ENCODE measurements at places on chromosomes 13 and 19.
A peak's percentile ranks its signal among the peaks of the same experiment; 100 is the strongest.

- no peak overlapping the region for H3K27ac ChIP-seq
- peaks cover 8% of the 10 kb centered on the region for H3K4me1 ChIP-seq
- no peak overlapping the region for H3K4me3 ChIP-seq
- DNase-seq, result no peak
- H3K27me3 ChIP-seq, result no peaks in the 10 kb centered on the region
These were observed 13.8 kb downstream of the COL5A3 start for GRCh38 chr19:9996541-9996940.

DNA sequence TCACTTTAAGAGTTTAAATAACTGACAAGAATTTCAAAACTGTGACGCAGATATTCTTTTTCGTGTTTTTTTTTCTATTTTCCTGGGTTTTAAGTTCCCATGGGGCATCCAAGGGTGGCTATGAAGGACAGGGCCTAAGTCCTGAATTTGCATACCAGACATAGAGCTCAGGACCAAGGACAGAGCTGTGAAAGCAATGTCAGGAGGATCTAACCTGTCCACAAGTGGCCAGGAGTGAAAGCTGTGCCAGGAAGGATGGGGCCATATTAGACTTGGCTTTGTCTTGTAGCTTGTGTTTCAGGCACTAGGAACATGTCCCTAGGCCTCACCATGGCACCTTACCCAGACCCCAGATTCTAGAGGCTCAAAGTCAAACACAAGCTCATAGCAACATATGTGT, 289.4 kb upstream of the MIR17HG start:
- no peak overlapping the region for H3K4me3 ChIP-seq
- H3K4me1 ChIP-seq, result no peaks in the 10 kb centered on the region
- no peaks in the 10 kb centered on the region for H3K36me3 ChIP-seq
- no peak overlapping the region for H3K27ac ChIP-seq
- DNase-seq, result no peak

DNA sequence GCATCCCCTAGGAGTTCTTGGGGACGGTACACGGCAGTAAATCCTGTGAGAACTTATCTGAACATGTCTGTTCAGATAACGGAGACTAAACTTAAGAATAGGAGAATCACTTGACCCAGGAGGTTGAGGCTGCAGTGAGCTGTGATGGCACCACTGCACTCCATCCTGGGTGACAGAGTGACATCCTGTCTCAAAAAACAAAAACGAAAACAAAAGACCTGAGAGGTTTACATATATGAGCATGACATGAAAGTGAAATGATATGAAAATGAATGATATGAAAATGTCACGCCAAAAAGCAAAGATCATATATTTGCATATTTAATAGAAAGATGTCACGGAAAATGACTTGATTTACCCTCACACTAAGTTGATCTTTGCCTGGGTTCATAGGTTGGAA, 5.8 kb downstream of the ZNF175 start:
- peaks cover 8% of the 10 kb centered on the region for H3K36me3 ChIP-seq
- no peak for DNase-seq
- H3K4me3 ChIP-seq, result no peak overlapping the region
- no peaks in the 10 kb centered on the region for H3K27me3 ChIP-seq
- H3K4me1 ChIP-seq, result peaks cover 4% of the 10 kb centered on the region
- H3K27ac ChIP-seq, result no peak overlapping the region

- no peak overlapping the region for H3K4me3 ChIP-seq
- no peaks in the 10 kb centered on the region for H3K36me3 ChIP-seq
- H3K4me1 ChIP-seq, result no peaks in the 10 kb centered on the region
These were observed 40.6 kb upstream of the ZNF681 start for GRCh38 chr19:23799321-23799720.

GRCh38 chr13:91704398-91704797, 306.0 kb downstream of the GPC5 start:
- H3K27ac ChIP-seq, result no peak overlapping the region
- H3K27me3 ChIP-seq, result no peaks in the 10 kb centered on the region
- no peak for DNase-seq
- no peaks in the 10 kb centered on the region for H3K36me3 ChIP-seq
- no peaks in the 10 kb centered on the region for H3K4me1 ChIP-seq

DNA sequence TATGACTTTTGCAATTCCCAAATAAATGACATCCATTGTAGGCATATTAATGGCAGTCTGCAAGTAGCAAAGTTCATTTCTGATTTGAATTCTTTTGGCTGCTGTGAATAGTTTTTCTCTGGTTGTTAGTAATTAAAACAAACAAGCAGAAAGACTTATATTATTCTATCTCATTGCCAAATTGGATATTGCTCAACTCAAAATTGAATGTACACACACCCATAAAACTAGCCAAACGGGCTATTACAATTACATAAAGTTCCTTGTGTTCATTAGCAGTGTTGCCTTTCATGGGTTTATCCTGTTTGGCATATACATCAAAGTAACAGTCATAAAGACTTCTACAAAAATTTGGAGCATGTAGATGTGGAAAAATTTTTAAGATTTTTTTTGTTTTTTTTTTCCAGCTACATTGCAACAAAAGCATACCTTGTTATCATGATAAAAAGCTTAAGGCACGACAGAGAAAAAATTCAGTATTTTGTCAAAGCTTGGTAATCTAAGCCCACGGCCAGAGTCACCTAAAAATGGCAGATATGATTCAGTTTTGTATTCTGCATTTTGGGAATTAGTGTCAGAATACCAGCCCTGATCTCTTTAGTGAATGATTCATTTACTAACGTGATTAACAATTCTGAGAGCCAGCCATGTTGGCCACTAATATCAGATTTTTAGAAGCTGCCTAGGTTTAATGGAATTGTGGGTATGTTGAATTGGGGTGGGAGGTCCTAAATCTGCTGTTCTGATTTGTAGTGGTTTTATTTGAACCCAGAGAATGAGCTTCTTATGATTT, 108.4 kb downstream of the KLF5 start:
- no peak overlapping the region for H3K4me3 ChIP-seq
- H3K27ac ChIP-seq, result no peak overlapping the region
- peaks cover 20% of the 10 kb centered on the region for H3K4me1 ChIP-seq
- H3K36me3 ChIP-seq, result no peaks in the 10 kb centered on the region

- H3K36me3 ChIP-seq, result no peaks in the 10 kb centered on the region
- H3K27ac ChIP-seq, result no peak overlapping the region
- no peaks in the 10 kb centered on the region for H3K4me1 ChIP-seq
- no peak overlapping the region for H3K4me3 ChIP-seq
- no peak for DNase-seq
- H3K27me3 ChIP-seq, result peaks cover 34% of the 10 kb centered on the region
These were observed 13.0 kb downstream of the ERICH4 start for GRCh38 chr19:41455936-41456335.

DNA sequence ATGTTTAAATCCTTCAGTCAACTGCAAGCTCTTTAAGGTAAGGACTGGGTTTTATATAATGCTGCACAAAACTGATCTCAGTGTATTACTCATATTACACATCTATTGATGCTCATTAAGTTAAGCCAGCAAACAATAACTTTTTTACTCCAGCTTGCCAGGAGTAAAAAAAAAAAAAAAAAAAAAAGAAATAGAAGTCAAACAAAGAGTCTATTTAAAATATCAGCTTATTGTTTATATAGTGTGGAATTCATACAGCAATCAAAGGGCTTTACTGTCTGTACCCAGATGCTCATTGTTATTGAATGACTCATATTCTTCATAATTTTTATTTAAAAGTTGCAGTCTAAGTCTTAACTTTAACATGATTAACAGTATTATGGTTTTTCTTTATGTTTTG, 21.8 kb upstream of the KBTBD7 start:
- no peaks in the 10 kb centered on the region for H3K36me3 ChIP-seq
- no peak overlapping the region for H3K4me3 ChIP-seq
- DNase-seq, result no peak
- H3K4me1 ChIP-seq, result peaks cover 5% of the 10 kb centered on the region
- no peak overlapping the region for H3K27ac ChIP-seq

- H3K36me3 ChIP-seq, result no peaks in the 10 kb centered on the region
- H3K27ac ChIP-seq, result no peak overlapping the region
- DNase-seq, result no peak
- H3K4me3 ChIP-seq, result no peak overlapping the region
- peaks cover 48% of the 10 kb centered on the region for H3K27me3 ChIP-seq
These were observed 280.6 kb downstream of the DCLK1 start for GRCh38 chr13:35850569-35850968.

DNA sequence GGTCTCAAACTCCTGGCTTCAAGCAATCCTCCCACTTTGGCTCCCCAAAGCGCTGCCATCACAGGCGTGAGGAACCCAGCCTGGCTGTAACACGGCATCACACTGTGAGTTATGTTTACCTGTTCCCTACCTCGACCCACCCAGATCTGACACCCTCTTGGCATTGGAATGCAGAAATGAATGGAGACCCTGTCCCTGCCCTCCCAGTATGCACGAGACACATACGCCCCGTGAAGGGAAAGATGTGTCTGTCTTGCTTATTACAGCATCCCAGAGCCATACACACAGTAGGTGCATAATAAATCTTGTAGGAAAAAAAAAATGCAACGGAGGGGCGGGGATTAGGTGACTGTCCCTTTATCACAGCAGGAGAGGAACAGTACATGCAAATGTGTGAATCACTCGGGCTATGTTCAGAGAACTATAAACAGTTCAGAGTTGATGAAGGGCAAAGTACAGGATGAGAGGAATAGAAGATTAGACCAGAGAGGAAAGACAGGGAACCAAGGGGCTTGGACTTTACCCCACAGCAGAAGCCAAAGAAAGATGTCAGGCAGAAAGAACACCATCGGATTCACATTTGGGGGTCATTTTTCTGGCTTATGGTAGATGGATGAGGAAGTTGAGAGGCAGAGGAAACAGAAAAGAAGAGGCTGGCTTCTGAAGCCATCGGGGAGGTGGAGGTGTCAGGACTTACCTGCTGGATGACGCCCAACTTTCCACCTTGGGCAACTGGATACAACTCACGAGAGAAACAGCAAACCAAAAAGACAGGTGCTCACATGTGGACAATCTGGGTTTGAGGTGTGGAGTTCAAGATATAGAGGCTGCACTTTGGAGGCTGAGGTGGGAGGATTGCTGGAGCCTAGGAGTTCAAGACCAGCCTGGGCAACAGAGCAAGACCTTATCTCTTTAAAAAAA, 94.3 kb downstream of the INSR start:
- peak overlapping the region; percentile 75 for H3K27ac ChIP-seq
- H3K27me3 ChIP-seq, result no peaks in the 10 kb centered on the region
- no peaks in the 10 kb centered on the region for H3K36me3 ChIP-seq
- H3K4me1 ChIP-seq, result peaks cover 47% of the 10 kb centered on the region
- peak overlapping the region; percentile 76 for H3K4me3 ChIP-seq

GRCh38 chr13:23020246-23020843, 160.4 kb upstream of the SGCG start:
- H3K36me3 ChIP-seq, result no peaks in the 10 kb centered on the region
- no peaks in the 10 kb centered on the region for H3K4me1 ChIP-seq
- H3K27me3 ChIP-seq, result no peaks in the 10 kb centered on the region
- DNase-seq, result peak; percentile 61
- no peak overlapping the region for H3K4me3 ChIP-seq

- no peaks in the 10 kb centered on the region for H3K4me1 ChIP-seq
- H3K36me3 ChIP-seq, result peaks cover 59% of the 10 kb centered on the region
These were observed 5.3 kb downstream of the DYRK1B start for GRCh38 chr19:39828654-39829032.

DNA sequence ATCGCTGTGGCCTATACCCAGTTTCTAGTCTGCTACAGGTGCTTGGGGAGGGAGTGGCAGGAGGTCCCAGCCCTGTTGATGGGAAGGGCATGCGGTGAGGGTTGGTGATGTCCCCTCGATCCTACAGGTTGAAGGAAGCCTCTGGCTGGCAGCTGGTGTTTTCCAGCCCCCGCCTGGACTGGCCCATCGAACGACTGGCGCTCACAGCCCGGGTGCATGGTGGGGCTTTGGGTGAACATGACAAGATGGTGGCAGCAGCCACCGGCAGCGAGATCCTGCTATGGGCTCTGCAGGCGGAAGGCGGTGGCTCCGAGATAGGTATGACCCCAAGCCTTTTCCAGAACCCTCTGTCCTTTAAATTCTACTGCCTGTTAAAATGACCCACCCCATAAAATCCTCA, 3.9 kb downstream of the SHKBP1 start:
- H3K27ac ChIP-seq, result no peak overlapping the region
- peaks cover 10% of the 10 kb centered on the region for H3K4me1 ChIP-seq
- H3K27me3 ChIP-seq, result no peaks in the 10 kb centered on the region

DNA sequence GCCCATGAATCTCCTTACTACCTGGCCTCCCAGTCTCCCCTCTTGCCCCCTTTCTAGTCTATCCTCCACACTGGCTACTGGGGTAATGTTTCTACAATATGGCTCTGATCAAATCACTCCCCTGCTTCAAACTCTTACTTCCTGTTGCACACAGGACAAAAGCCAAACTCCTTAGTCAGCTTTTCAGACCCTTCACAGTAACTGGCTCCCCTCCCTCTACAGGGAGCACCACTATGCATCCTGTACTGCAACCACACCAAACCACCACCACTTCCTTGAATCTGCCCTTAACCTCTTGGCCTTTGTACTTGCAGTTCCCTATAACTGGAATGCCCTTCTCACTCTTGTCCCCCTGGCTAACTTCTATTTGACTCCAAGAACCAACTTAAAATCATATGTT, 32.2 kb downstream of the DEDD2 start:
- no peak for DNase-seq
- no peak overlapping the region for H3K27ac ChIP-seq
- H3K27me3 ChIP-seq, result peaks cover 2% of the 10 kb centered on the region
- H3K4me1 ChIP-seq, result peaks cover 6% of the 10 kb centered on the region
- H3K4me3 ChIP-seq, result no peak overlapping the region
- no peaks in the 10 kb centered on the region for H3K36me3 ChIP-seq

- H3K4me3 ChIP-seq, result no peak overlapping the region
- H3K4me1 ChIP-seq, result no peaks in the 10 kb centered on the region
- H3K27ac ChIP-seq, result no peak overlapping the region
- H3K27me3 ChIP-seq, result no peaks in the 10 kb centered on the region
- no peak for DNase-seq
These were observed 24.4 kb downstream of the MARK4 start for GRCh38 chr19:45275370-45275971.

GRCh38 chr19:5588906-5589676, 21.3 kb upstream of the TINCR start:
- no peaks in the 10 kb centered on the region for H3K27me3 ChIP-seq
- H3K4me3 ChIP-seq, result no peak overlapping the region
- H3K27ac ChIP-seq, result no peak overlapping the region
- no peaks in the 10 kb centered on the region for H3K4me1 ChIP-seq
- DNase-seq, result no peak

GRCh38 chr13:69450245-69450644, 657.4 kb upstream of the ATXN8OS start:
- no peaks in the 10 kb centered on the region for H3K4me1 ChIP-seq
- no peak overlapping the region for H3K4me3 ChIP-seq
- no peaks in the 10 kb centered on the region for H3K36me3 ChIP-seq
- no peak overlapping the region for H3K27ac ChIP-seq
- no peaks in the 10 kb centered on the region for H3K27me3 ChIP-seq

- no peaks in the 10 kb centered on the region for H3K27me3 ChIP-seq
- H3K27ac ChIP-seq, result no peak overlapping the region
- no peak for DNase-seq
- H3K36me3 ChIP-seq, result no peaks in the 10 kb centered on the region
- peaks cover 25% of the 10 kb centered on the region for H3K4me1 ChIP-seq
These were observed 6.0 kb downstream of the SPRED3 start for GRCh38 chr19:38394488-38394887.

GRCh38 chr19:58059003-58059670, at the start of gene ZNF135:
TSS of gene ZNF135 (plus strand) at chr19:58059282. CDS start at chr19:58060003, 721 bp downstream.
- H3K27ac ChIP-seq, result no peak within 1 kb of the TSS
- H3K27me3 ChIP-seq, result no peaks in the 10 kb centered on the region
- no peaks in the 10 kb centered on the region for H3K4me1 ChIP-seq
- H3K4me3 ChIP-seq, result no peak within 1 kb of the TSS
- no peaks in the 10 kb centered on the region for H3K36me3 ChIP-seq

Data from HCT116 (cell line).